ENCODE measurements at places on chromosomes 5 and 9. TPM values are rescaled to one million over a fixed set of nuclear protein-coding genes. Genes with fewer than 3 reads are reported as not detected.

DNA sequence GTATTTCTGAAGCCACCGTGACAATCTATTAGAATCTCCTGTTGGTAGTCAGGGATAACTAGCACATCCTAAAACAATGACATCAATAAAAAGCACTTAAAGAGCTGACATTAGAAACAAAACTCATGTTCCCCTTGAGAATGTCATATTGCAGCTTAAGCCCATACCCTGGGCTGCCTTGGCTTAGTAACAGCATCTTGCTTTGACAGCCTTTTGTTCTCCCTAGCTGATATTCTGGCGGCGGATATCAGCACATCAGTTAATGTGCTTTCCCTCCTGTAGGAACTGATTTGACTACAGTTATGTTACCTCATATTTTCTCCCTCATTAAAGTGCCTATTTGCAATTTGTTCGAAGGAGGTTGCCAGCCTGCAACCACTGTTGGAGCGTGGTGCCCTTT is 214.1 kb downstream of the CD180 start:
- DNase-seq, result no peak
- no peak overlapping the region for H3K4me3 ChIP-seq
- H3K27me3 ChIP-seq, result no peaks in the 10 kb centered on the region
- H3K27ac ChIP-seq, result no peak overlapping the region

GRCh38 chr9:131262327-131263032 is 13.8 kb downstream of the FAM78A start:
- H3K4me3 ChIP-seq, result no peak overlapping the region
- no peaks in the 10 kb centered on the region for H3K36me3 ChIP-seq
- peak overlapping the region; percentile 14 for H3K27ac ChIP-seq
- no peak for DNase-seq
- no peaks in the 10 kb centered on the region for H3K27me3 ChIP-seq
- no peaks in the 10 kb centered on the region for H3K4me1 ChIP-seq

- H3K27ac ChIP-seq, result no peak overlapping the region
- no peaks in the 10 kb centered on the region for H3K4me1 ChIP-seq
- no peak overlapping the region for H3K4me3 ChIP-seq
- H3K36me3 ChIP-seq, result peaks cover 28% of the 10 kb centered on the region
- DNase-seq, result no peak
Observed at GRCh38 chr5:32274548-32275395, 38.0 kb downstream of the MTMR12 start.

DNA sequence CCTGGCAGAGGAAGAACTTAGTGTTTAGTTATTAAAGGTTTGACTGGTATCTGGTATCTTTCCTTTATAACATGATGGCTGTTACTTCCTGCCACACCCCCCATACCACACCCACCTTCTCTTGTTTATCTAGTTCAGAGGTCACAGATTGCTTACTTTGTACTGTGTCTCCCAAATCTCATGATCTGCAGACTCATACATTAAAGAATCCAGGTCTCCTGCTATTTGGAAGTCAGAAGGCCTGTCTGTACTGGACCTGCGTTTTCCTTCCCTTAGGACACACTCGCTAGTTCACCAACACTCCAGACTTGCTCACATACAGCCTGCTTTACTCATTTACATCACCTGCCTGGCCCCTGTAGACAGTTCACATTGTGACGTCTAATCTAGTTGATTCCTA is 39.3 kb downstream of the NUDT12 start:
- H3K4me3 ChIP-seq, result no peak overlapping the region
- DNase-seq, result no peak
- H3K27ac ChIP-seq, result no peak overlapping the region
- no peaks in the 10 kb centered on the region for H3K4me1 ChIP-seq
- H3K36me3 ChIP-seq, result no peaks in the 10 kb centered on the region

DNA sequence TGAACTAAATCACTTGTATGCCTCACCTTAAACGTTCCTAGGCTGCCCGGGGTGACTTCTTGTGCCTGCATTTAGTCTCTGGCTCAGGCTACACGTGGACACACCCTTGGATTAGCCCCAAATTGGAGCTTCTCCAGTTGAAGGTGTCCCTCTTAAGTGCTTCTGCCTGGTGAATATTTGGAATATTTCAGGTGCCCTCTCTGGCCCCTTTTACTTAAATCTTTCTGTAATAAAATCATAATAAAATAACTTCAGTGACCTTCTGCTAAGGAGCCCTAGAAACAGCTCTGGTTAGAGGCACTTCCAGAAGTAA is 74.3 kb upstream of the KLF9 start:
- peaks cover 56% of the 10 kb centered on the region for H3K4me1 ChIP-seq
- no peak for DNase-seq
- no peaks in the 10 kb centered on the region for H3K27me3 ChIP-seq
- H3K36me3 ChIP-seq, result no peaks in the 10 kb centered on the region
- H3K27ac ChIP-seq, result peak overlapping the region; percentile 68

DNA sequence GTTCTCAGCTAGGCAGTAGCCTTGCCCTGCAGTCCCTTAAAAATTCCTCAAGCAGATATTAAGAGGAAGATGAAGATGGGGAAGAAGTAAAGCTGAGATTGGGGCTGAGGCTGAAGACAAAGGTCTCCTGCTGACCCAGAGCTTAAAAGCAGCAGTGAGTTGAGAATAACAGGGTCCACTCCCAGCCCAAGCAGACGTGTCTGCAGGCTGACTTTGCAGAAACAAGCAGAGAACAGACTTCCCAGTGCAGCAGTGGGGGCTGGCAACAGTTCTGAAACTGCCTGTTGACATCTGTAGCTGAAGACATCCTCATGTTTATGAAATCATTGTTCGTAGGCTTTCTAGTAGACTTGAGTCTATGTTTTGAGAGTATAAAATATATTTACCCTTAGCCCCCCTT is 1.1 kb downstream of the CTXN3 start:
- no peaks in the 10 kb centered on the region for H3K27me3 ChIP-seq
- H3K36me3 ChIP-seq, result no peaks in the 10 kb centered on the region
- peak overlapping the region; percentile 27 for H3K27ac ChIP-seq
- H3K4me1 ChIP-seq, result peaks cover 50% of the 10 kb centered on the region
- H3K4me3 ChIP-seq, result no peak overlapping the region

DNA sequence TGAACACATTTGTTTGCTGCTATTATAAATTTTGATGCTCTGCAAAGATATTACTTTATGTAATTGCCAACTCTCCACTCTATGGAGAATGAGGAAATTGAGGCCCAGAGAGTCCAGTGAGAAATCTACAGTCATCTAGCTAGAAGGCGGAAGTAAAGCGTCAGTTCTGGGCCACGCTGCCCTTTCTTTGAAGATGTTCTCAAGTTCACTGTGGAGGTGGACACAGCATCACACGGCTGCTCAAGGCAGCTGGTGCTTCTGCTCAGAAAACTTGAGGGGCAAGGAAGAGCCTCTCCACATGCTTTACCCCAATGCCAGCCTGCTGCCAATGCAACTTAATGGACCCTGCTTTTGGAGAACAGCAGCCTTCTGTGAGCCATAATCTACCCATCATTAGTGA is 96.3 kb downstream of the TTLL11 start:
- H3K4me1 ChIP-seq, result peaks cover 26% of the 10 kb centered on the region
- H3K36me3 ChIP-seq, result no peaks in the 10 kb centered on the region
- no peak overlapping the region for H3K4me3 ChIP-seq
- no peaks in the 10 kb centered on the region for H3K27me3 ChIP-seq

DNA sequence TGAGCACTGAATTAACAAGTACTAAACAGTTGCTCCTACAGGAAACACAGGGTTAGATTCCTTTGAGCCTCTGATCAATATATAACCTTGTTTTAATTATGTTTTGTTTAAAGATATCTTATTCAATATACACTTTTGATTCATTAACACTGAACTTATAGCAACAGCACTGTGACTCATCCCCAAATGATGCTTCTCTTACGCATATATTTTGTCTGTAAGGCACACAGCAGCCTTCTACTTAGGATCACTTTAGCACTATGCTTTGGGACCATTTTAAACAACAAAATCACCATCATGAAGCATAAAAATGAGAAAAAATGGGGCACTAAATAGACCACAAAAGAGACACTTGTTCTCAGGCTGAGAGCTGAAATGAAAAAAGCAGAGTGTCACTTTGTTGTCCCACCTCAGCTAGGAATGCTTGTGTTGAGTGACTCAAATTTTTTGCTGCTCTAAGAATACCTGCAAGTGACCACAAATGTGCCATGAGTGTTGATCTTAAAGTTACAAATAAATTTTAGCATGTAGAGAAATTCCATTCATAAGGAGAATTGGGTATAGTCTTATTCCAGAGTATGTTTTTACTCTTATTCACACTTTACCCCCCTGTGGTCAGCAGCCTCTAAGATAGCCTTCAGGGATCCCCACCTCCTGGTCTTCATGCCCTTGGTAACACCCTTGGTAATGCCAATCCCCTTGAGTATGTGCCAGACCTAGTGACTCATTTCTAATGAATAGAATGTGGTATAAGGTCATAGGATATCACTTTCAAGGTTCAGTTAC is 252.7 kb upstream of the IL12B start:
- no peak for DNase-seq
- H3K4me1 ChIP-seq, result no peaks in the 10 kb centered on the region
- no peak overlapping the region for H3K4me3 ChIP-seq
- H3K27me3 ChIP-seq, result no peaks in the 10 kb centered on the region
- H3K27ac ChIP-seq, result no peak overlapping the region
- H3K36me3 ChIP-seq, result no peaks in the 10 kb centered on the region

DNA sequence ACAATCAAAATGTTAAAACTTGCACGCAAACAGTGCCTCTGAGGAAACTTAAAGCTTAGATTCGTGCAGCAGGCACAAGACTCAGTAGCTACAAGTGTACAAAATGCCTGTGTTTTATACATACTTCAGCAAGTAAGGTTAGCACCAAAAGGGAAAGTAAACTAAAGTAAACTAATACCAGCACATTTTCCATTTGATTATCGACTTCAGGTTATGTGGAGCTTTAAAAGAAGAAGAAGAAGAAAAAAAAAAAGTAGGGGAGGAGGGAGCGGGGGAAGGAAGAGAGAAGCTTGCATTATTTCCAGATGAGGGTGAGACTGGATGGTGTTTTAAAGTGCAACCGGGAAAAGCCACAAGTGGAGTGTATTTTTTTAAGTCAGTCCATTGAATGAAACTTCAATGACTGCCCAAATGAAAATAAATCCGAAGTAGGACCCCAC is 596 bp upstream of the ADAMTS6 start:
- H3K27ac ChIP-seq, result peak overlapping the region; percentile 90
- no peaks in the 10 kb centered on the region for H3K36me3 ChIP-seq
- H3K27me3 ChIP-seq, result no peaks in the 10 kb centered on the region
- peak overlapping the region; percentile 63 for H3K4me3 ChIP-seq

- DNase-seq, result peak; percentile 76
- H3K4me3 ChIP-seq, result no peak overlapping the region
- peak overlapping the region; percentile 66 for H3K27ac ChIP-seq
- no peaks in the 10 kb centered on the region for H3K4me1 ChIP-seq
- no peaks in the 10 kb centered on the region for H3K36me3 ChIP-seq
- no peaks in the 10 kb centered on the region for H3K27me3 ChIP-seq
Observed at GRCh38 chr9:137665697-137666512, 47.1 kb downstream of the EHMT1 start.

DNA sequence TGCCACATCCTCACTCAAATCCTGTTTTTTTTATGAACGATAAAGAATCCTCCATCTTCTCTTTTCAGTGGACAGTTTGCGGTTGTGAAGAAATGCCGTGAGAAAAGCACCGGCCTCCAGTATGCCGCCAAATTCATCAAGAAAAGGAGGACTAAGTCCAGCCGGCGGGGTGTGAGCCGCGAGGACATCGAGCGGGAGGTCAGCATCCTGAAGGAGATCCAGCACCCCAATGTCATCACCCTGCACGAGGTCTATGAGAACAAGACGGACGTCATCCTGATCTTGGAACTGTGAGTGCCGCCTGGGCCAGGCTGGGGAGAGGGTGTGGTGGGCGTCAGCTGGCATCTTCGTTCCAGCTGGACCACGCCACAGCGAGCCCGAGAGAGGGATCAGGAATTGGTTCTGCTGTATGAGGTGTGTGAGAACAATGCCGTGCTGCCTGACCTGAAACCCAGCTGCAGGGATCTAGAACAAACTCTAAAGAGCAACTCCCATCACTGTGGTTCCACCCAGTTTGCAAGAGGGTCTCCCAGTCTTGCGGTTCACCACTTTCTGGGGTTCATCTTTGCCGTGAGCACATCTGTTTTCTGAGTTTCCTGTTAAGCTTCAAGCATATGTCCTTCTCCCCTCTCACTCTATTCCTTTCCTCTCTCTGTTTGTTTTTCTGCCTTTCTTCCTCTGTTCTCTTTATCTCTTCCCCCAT is 107.4 kb downstream of the DAPK1 start:
- peak overlapping the region; percentile 83 for H3K27ac ChIP-seq
- H3K4me1 ChIP-seq, result no peaks in the 10 kb centered on the region
- H3K27me3 ChIP-seq, result no peaks in the 10 kb centered on the region
- no peak overlapping the region for H3K4me3 ChIP-seq

DNA sequence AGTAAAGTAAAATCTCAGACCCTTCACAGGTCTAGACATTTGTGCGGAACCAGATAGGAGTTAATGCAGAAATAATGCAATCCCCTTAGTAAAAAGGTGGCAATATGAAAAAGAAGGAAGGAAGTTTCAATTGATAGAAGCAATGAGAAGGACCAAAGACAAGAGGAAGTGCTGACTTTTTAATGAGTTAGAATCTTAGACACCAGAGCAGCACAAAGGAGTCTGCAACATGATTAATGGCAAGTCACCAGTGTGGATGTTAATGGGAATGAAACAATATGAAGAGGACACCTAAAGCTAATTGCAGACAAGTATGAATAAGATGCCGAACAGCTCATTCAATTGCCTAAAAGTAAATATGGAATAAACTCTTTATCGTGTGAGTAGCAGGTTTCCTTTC is 50.9 kb downstream of the MEGF9 start:
- H3K36me3 ChIP-seq, result no peaks in the 10 kb centered on the region
- H3K27me3 ChIP-seq, result no peaks in the 10 kb centered on the region
- no peak overlapping the region for H3K27ac ChIP-seq
- H3K4me3 ChIP-seq, result no peak overlapping the region

- no peaks in the 10 kb centered on the region for H3K27me3 ChIP-seq
- H3K27ac ChIP-seq, result no peak overlapping the region
- H3K4me1 ChIP-seq, result no peaks in the 10 kb centered on the region
- DNase-seq, result no peak
- H3K36me3 ChIP-seq, result no peaks in the 10 kb centered on the region
- H3K4me3 ChIP-seq, result no peak overlapping the region
Observed at GRCh38 chr5:64665243-64665642, 25.1 kb upstream of the SHISAL2B start.

DNA sequence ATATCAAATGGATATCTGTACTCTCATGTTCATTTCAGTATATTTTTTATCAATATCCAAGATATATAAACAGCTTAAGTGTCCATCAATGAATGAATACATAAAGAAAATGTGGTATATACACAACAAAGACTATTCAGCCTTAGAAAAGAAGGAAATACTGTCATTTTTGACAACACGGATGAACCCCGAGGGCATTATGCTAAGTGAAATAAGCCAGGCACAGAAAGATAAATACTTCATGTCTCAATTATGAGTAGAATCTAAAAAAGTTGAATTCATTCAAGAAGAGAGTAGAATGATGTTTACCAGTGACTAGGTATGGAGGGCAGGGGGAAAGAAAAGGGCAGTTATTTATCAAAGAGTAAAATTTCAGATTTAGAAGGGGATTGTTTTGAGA is 949.8 kb upstream of the TYRP1 start:
- no peak overlapping the region for H3K4me3 ChIP-seq
- H3K4me1 ChIP-seq, result no peaks in the 10 kb centered on the region
- no peaks in the 10 kb centered on the region for H3K36me3 ChIP-seq
- no peak for DNase-seq

GRCh38 chr5:149435015-149435376 is 55.9 kb upstream of the IL17B start:
- H3K27ac ChIP-seq, result peak overlapping the region; percentile 97
- H3K36me3 ChIP-seq, result peaks cover 3% of the 10 kb centered on the region
- no peaks in the 10 kb centered on the region for H3K27me3 ChIP-seq
- H3K4me1 ChIP-seq, result peaks cover 33% of the 10 kb centered on the region

Gene PDGFRB
- total RNA-seq, result 104 TPM

Gene CTXN3
- total RNA-seq, result not detected

Gene MRPL36
- 59.4 TPM for total RNA-seq

Gene PCDHA10
- 0.27 TPM for total RNA-seq

Gene QRFP
- not detected for total RNA-seq

Gene IFNA2
- 0.33 TPM for total RNA-seq

Data from sigmoid colon (tissue), 7 donors.